ENCODE measurements at places on chromosomes 7 and 10. TPM values are rescaled to one million over a fixed set of nuclear protein-coding genes. Genes with fewer than 3 reads are reported as not detected.

The CYP3A5 gene
- total RNA-seq: not detected

The NPFFR1 gene
- not detected for total RNA-seq

The MSMB gene
- total RNA-seq: not detected

The CHCHD2 gene
- total RNA-seq: 748 TPM

The C7orf57 gene
- 0.83 TPM for total RNA-seq

The CFAP70 gene
- total RNA-seq: 0.51 TPM

The CALML5 gene
- not detected for total RNA-seq

The SKIDA1 gene
- 0.36 TPM for total RNA-seq

The DLD gene
- total RNA-seq: 99.8 TPM

The GDF2 gene
- not detected for total RNA-seq

The TCF7L2 gene
- 1.5 TPM for total RNA-seq

The SPDYE1 gene
- not detected for total RNA-seq

The KIAA1549 gene
- total RNA-seq: 1.5 TPM

The CCT6A gene
- 239 TPM for total RNA-seq

The PDIA4 gene
- total RNA-seq: 75.7 TPM

The GNAT3 gene
- not detected for total RNA-seq

The TRIM73 gene
- total RNA-seq: 6.4 TPM

The TSPAN13 gene
- 0.47 TPM for total RNA-seq

The EVX1 gene
- not detected for total RNA-seq

The PPP1R17 gene
- total RNA-seq: not detected

The MARVELD1 gene
- total RNA-seq: 2.9 TPM

The AKR1E2 gene
- 6.5 TPM for total RNA-seq

The WDFY4 gene
- 0.90 TPM for total RNA-seq

The AOAH gene
- total RNA-seq: 10.4 TPM
